ENCODE measurements at places on chromosomes 16 and 17. TPM values are rescaled to one million over a fixed set of nuclear protein-coding genes. Genes with fewer than 3 reads are reported as not detected.

Gene KCTD19
- not detected for total RNA-seq

Gene UTS2R
- not detected for total RNA-seq

Gene CDH5
- 5.2 TPM for total RNA-seq

Gene DYNLRB2
- 2.0 TPM for total RNA-seq

- H3K36me3 ChIP-seq, result peaks cover 3% of the 10 kb centered on the region
- DNase-seq, result no peak
- no peaks in the 10 kb centered on the region for H3K27me3 ChIP-seq
- no peak overlapping the region for H3K4me3 ChIP-seq
These were observed 14.8 kb upstream of the TMEM204 start for GRCh38 chr16:1518626-1519135.

GRCh38 chr17:17112628-17113200 lies 70.5 kb downstream of the MPRIP start:
- no peak for DNase-seq
- no peak overlapping the region for H3K27ac ChIP-seq
- peaks cover 16% of the 10 kb centered on the region for H3K4me1 ChIP-seq
- no peaks in the 10 kb centered on the region for H3K36me3 ChIP-seq

- no peaks in the 10 kb centered on the region for H3K4me1 ChIP-seq
- peak overlapping the region; percentile 39 for H3K4me3 ChIP-seq
- H3K36me3 ChIP-seq, result no peaks in the 10 kb centered on the region
- peak; percentile 100 for DNase-seq
These were observed 31.0 kb downstream of the HASPIN start for GRCh38 chr17:3754458-3755334.

GRCh38 chr17:48100591-48101011 lies 677 bp downstream of the CBX1 start:
- no peaks in the 10 kb centered on the region for H3K27me3 ChIP-seq
- H3K4me1 ChIP-seq, result no peaks in the 10 kb centered on the region
- peak overlapping the region; percentile 99 for H3K4me3 ChIP-seq

DNA sequence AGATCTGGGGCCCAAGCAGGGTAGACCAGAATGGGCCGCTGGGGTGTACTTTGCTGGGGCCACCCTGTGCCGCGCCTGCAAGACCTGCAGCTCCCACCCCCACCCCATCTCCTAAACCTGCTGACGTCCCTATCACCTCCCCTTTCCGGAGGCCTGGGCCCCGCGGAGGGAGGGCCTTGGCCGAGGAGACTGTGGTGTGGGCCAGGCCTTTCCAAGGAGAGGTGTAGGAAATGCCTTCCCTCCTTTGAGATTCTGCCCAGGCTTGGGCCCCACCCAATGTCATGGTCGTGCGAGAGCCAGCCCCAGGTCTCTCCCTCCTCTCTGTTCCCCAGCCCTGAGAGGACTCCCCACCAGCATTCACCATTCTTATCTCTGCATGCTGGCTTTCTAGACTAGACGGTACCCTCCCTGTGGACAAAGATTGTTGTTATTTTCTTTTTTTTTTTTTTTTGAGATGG lies 3.9 kb upstream of the WFIKKN2 start:
- no peaks in the 10 kb centered on the region for H3K36me3 ChIP-seq
- H3K4me1 ChIP-seq, result no peaks in the 10 kb centered on the region
- no peak for DNase-seq
- H3K27ac ChIP-seq, result no peak overlapping the region

DNA sequence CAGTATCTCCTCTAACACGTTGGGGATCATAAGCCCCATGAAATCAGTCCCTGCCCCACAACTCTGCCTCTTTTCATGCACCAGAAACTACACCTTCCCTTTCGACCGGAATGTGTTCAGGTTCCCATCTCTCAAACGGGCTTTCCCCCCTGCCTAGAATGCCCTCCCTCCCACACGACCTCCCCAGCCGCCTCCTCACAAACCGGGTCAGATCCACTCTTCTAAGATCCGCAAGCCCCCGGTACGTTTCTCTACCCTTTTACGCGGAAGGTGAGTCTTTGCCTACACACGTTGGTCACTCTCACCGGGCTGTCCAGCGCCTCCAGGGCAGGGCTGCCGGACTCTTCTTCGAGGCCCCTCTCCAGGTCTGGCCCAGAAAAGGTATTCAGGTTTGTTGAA lies 708 bp downstream of the DHX33 start:
- no peak for DNase-seq
- no peaks in the 10 kb centered on the region for H3K27me3 ChIP-seq

DNA sequence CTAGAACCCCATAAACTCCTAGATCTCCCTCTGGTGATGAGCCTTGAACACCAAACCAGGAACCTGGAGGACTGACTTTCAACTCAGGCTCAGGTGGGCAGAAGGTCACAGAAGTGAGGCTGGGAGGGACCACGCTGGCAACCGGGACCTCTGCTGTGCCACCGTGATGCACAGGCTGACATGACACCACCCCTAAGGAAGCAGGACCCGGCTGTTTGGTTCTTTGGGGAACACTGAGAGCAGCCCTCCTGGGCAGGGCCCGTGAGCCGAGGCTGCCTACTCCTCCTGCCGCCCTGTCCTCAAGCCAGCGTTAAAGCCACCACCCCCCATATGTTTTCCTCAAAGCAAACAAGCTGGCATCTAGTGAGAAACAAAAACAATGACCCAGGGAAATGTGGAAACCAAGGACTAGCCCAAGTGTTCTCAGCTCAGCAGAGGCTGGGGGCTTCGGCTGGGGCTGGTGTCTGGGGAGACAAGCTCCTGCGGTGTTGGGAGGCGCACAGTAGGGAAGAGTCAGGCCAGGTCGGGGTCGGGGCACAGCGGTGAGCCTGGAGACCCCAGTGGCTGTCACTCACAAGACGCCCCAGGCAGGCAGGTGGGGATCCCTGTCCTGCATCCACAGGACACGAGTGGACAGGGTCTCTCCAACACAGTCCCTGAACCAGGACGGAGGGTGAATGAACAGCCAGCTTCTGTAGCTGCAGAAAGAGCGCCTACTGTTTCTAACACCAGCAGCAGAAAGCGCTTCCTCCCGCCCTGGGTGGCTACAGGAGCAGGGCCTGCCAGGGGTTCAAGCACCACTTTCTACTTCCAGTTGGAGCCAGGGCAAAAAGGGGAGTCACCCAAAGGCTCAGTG lies 1.7 kb downstream of the SMIM5 start:
- no peak overlapping the region for H3K4me3 ChIP-seq
- H3K27me3 ChIP-seq, result no peaks in the 10 kb centered on the region
- no peak overlapping the region for H3K27ac ChIP-seq
- no peaks in the 10 kb centered on the region for H3K36me3 ChIP-seq
- no peak for DNase-seq
